Effector memory CD4-positive, alpha-beta T cell (primary cell): ENCODE measurements at places on chromosomes 7 and 10.
A peak's percentile ranks its signal among the peaks of the same experiment; 100 is the strongest.

DNA sequence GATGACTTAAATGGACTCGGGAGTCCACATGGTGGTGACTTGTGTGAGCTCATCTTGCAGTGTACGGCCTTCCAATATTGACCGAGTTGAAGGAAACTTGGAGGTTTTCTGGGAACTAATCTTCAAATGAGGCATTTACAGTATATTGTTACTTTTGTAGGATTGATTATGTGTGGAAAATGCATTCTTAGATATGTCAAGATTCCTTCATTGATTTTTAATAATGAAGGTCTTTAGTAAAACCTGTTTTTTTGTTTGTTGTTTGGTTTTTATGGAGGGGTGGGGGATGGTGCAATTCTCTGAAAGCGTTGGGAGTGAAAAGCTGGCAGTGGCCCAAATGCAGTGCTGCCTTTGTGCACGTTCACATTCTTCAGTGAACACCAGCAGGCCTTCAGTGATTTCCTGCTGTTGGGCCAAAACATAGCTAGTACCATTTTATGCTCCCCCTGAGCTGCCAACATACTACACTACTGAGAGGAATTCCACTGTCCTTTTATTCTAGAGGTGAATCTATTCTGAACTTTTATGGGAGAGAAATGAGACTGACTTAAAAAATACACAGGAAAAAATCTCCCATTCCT, 50.4 kb downstream of the CCNY start:
- no peak for DNase-seq

- DNase-seq = no peak
Measured at GRCh38 chr10:61049386-61049785, 105.4 kb upstream of the RHOBTB1 start.

DNA sequence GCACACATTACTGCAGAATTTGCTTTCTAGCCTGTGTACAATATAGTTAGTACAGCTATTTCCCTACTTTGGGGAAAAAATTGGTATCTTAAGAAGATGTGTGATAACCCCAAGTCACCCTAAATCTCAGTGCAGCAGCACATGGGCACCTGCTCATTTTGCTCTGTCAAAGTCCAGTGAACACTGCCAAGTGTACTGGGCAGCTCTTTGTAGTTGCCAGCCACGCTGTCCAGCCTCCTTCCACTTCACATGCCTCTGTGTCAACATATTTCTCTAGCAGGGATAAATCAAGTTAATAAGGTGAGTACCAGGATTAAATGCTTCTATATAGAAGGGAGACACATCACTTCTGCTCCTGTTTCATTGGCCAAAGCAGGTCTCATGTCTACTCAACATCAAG, 87.1 kb upstream of the CDC14C start:
- no peak for DNase-seq

DNA sequence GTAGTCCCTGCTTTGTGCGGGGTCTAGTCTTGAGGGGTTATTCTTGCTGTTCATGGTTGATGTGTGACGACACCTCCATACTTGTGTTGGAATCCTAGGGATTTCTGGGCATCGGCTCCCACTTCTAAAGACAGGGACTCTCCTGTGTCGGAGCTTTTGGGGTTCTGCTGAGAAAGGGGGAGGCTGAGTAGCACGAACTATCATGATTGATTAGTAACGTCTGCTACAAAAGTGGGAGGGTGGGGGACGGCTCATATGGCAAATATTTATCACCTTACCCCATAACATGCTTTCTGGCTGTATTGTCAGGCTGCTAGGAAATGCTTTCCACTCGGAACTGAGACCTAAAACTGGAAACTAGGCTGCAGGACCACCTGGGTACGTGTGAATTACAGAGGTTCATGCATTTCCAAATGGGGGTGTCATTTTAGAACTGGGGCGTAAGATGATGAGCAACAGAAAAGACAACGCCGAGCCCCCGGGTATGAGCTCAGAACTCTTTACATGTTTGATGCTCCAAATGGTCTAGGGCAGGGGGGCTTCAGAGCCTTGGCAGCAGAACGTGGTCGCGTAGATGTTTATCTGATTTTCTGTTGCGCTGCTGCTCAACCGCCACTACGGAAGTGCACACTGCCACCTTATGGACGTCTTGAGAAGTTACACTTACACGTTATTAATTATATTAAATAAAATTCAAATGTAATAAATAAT, 15.1 kb upstream of the NME8 start:
- DNase-seq = peak; percentile 8

DNA sequence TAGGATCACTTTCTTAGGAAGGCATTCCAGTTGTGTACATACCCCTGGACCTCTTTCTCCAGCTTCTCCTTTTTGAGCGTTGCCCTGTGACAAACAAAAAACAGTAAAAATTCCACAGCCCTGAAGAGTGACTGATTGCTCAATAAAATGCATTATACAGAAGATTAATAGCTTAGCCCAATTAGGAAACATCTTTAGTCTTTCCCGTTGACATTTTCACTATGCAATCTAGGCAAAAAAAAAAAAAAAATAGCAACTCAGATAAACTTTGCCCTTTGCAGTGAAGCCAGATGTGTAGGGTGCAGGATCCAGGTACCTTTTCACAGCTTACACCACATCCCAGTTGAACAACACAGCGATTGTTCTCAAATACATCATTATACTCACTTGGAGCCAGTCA, 17.9 kb downstream of the COL28A1 start:
- DNase-seq = no peak

GRCh38 chr10:127905848-127906261, 1.0 kb upstream of the PTPRE start:
- DNase-seq = no peak

DNA sequence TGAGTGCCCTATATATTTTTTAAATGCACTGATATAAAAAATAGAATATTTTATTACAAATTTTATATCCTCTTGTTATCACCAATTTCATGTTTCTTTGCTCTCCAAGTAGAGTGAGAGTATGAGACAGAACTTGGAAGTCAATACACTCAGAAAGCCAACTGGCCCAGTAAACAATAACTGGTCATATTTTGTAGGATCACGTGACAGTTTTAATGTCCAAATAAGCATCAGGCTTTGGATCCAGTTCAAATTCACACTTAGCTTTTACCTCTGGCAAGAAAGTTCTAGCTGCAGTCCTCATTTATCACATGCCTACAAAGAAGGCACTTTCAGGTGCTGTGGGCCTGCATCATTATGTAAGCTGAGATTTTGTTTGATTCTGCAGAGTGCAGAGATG, 21.6 kb upstream of the TPK1 start:
- DNase-seq = no peak

DNA sequence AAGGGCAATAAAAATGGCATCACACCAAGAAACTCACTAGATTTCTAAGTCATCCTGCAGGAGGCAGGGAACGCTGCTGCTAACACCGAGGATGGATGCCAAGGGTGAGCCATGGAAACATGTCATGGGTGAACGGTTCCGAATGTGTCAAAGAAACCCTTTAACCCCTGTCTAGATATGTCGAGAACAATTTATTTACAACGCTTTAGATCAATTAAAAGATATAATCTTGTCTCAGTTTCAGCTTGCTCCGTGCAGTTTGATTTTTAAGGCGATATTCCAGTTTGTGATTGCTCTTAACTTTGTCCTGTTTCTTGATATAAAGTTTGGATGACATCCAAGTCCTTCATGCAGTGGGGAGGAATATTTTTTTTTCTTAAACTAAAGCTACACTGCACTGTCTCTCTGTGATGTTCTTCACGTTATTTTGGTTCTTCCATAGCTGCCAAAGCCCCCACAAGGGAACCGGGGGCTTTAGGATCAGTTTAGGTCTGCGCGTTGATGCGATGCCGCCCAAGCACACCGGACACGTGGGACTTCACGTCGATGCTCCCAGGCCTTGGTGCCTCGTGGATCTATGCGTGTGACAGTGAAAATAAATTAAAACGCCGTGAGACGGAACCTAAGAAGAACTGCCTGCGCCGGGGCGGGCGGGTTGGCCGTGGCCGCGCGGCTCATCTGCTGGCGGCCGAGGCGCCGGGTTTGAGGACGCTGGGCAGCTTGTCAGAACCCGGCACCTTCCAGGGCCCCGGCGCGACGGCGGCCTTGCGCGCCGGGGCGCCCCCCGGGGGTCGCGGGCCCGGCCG, 220.3 kb downstream of the PHTF2 start:
- DNase-seq = no peak

DNA sequence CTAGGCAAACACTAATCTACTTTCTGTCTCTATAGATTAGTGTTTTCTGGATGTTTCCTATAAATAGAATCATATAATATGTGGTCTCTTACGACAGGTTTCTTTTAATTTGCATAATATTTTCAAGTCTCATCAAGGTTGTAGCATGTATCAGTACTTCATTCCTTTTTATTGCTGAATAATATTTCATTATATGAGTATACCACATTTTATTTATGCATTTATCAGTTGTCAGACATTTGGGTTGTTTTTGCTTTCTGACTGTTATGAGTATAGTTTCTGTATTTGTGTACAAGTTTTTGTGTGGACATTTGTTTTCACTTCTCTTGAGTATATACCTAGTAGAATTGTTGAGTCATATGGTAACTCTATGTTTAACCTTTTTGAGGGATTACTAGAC, 48.2 kb downstream of the SHOC2 start:
- DNase-seq = no peak
